ENCODE measurements at places on chromosomes 7 and 10. TPM values are rescaled to one million over a fixed set of nuclear protein-coding genes. Genes with fewer than 3 reads are reported as not detected.
A peak's percentile ranks its signal among the peaks of the same experiment; 100 is the strongest.

DNA sequence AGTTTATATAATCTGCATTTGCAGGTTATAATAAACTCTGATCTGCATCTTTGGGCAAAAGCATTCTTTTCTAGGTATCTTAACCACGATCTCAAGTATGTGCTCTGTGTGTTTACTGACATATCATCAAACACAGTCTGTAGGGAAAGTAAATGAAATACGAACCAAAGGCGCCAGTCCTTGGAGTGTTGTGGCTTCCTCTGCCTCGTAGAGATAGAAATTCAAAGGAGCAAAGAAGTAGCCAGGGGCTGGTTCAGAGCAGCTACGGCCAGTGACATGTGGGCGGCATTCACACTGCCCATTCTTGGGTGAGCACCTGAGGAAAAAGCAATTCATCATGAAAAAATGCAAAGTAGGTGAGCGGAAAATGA is 38.7 kb downstream of the LAMB4 start:
- peak; percentile 63 for DNase-seq

DNA sequence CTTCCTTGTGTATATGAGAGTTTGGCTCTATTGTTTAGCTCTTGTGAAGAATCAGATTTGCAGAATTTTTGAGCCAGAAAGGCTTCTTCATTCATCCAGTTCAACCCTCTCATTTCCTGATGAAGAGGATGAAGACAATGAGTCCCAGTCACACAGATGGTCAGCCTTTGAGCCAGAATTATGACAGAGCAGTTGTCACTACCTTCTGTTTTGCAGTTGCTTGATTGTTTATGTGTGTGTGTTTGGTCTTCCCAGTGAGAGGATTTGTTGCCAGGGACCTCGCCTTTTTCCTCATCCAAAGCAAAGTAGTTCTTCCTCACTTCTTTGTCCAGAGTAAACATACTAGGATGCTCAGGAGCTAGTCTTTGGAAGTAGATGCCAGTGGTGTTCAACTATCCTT is 15.6 kb downstream of the MDFIC start:
- no peak for DNase-seq

Gene SPDYE16
- total RNA-seq: 0.17 TPM

Gene MMD2
- not detected for total RNA-seq

- DNase-seq: no peak
Observed at GRCh38 chr7:87564296-87564963, 36.3 kb downstream of the ABCB1 start.

Gene LEP
- total RNA-seq: 2.8 TPM

DNA sequence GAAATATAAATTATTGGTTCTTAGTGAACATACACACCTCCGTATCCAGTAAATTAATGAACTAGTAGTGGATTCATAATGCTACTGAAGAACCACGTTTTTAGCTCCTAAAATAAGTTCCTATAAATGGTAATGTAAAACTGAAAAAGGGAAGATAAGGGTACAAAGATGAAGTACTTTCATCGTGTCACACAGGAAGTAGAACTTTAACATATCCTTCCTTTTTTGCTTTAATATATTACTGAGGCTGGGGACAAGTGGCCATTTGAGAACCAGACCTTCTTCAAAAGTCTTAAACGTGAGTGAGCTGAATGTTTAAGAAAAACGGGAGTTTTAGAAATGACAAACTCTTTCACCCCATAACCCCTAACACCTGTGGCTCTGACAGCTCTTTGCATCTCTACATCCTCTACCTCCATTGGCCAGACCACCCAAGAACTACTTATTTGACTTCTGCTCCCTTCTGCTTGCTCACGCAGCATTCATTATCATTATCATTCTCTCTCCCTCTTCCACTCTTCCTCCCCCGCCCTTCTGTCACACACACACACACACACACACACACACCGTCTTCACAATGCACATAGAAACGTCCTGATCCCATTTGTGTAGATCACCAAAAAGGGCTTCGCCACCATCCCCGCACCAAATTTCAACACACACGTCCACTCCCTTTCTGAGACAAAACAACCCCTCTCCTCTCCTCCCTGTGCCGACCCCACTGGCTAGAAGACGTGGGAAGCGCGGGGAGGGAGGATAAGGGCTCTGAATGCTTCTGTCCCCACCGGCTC is 677 bp downstream of the SKAP2 start:
- DNase-seq: peak; percentile 32

- DNase-seq: no peak
Observed at GRCh38 chr7:130387628-130388403, 7.5 kb downstream of the CPA1 start.
